ENCODE measurements at places on chromosomes 7 and 10. TPM values are rescaled to one million over a fixed set of nuclear protein-coding genes. Genes with fewer than 3 reads are reported as not detected.
A peak's percentile ranks its signal among the peaks of the same experiment; 100 is the strongest.

DNA sequence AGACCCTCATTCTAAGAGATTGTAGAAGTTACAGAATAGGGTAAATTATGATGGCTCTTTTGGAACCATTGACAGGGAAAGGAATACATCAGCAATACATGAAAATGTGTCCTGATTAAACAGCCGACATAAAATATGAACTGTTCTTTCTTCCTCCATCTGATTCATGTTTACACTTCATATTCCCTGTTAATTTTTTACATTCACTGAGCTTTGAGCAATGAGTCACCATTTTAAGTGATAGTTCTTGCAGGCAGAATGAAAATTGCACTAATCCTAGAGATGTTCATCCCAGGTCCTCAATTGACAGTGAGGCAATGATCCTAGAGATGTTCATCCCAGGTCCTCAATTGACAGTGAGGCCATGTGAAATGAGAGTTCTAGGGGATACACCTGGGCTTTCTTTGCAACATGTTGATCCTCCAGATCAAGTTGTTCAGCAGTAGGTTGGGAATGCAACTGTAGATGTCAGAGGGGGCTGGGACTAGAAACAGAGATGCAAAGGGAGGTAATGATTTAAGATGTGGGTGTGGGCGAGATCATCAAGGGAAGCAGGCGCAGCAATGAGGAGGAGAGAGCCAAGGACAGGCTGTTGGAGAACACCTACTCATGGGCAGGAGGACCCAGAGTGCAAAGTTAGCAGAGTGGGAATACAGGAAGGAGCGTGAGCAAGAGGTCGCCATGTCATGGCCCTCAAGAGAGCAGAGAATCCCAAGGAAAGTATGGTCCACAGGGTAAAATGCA lies 138.7 kb downstream of the ZNF365 start:
- DNase-seq, result no peak
- H3K27ac ChIP-seq, result no peak overlapping the region
- no peak overlapping the region for H3K4me3 ChIP-seq
- H3K36me3 ChIP-seq, result no peaks in the 10 kb centered on the region
- H3K27me3 ChIP-seq, result no peaks in the 10 kb centered on the region

DNA sequence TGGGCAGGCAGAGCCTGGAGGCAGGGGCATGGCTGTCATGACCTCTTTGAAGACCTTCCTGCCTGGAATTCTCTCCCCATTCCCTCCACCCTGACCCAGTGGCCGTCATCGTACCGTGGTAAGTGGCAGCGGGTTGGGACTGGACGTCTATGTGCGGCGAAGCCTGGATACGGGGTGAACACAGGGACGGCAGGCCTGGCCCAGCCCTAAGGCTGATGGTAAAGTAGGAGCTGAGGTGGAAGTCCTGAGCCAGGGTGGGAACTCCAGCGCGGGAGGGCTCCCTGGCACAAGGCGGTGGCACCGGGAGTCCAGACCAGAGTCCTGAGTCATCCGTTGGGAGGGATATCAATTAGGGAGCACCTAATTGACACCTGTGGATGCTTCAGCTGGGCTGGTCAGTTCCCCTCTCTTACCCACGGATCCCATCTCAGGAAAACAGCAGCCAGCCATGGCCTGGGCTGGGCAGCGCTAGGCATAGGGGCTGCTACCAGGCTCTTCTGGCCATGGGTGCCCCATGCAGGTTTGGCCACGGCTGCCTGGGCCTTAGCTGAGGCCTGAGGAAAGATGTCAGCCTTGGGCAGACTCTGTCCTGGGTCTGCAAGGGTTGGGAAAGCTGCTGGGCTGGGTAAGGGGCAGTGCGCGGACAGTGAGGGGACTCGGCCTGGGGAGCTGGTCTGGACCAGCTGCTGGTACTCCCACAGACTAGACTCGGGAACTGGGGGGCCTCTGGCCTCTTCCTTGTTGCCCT lies 3.3 kb downstream of the PPIF start:
- H3K4me1 ChIP-seq, result peaks cover 47% of the 10 kb centered on the region
- peaks cover 47% of the 10 kb centered on the region for H3K36me3 ChIP-seq
- H3K27me3 ChIP-seq, result no peaks in the 10 kb centered on the region
- no peak overlapping the region for H3K4me3 ChIP-seq
- no peak for DNase-seq

DNA sequence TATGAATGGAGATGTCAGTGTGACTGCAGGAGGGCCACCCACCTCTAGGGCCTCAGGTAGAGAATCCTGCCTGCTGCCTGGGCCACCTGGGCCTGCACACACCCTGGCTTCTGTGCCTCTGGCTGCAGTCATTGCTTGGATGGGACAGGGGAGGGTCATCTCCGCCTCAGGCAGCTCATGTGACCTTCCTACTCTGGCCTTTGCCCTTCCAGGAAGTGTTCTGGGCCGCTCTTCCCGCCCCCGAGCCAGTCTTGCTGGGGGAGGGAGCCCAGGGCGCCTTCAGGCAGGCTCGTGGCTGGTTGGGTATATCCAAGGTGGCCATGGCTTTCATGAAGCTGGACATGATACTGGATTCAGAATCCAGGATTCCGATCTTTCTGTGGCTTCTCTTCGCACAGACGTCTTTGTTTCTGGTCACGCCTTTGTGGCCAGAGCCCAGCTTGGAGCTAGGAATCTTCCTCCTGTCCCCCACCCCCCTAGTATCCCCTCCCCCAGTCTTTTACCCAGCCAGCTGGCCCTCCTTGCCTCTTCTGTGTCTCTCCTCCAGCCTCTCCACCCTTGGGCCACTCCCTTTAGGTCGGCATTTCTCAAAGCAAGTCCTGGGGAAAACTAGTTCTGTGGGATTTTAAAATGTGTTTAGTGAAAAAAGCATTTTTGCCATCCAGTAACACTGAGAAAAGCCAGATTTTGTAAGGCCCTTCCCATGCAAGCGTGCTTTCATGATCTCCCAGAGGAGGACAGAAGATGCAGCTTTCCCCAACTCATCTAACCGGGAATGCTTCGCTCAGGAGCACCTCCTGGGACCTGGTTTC lies 119.6 kb downstream of the ZMIZ1 start:
- H3K36me3 ChIP-seq, result no peaks in the 10 kb centered on the region
- no peaks in the 10 kb centered on the region for H3K27me3 ChIP-seq
- H3K4me3 ChIP-seq, result no peak overlapping the region
- H3K4me1 ChIP-seq, result no peaks in the 10 kb centered on the region

DNA sequence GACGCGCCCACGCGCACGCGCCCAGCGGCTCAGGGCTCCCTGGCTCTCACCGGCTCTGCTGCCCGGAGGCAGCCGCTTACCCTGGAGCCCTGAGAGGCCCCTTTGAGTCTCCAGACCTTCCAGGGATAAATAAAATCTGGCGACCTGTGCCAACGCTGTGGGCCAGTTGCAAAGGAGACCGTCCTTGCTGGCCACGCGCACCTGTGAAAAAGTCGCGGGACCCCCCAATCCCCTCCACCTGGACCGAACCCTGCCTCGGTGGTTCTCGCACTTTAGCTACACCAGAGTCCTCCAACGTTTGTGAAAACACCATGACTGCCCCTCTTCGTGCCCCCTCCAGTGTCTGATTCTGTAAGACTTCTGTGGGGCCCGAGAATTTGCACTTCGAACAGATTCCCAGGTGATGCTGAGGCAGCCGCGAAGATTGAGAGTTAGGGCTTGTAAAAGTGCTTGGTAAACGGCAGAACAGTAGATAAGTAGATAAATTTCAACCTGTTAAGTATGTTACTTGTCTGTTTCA lies 102.4 kb upstream of the SVIL start:
- peaks cover 42% of the 10 kb centered on the region for H3K27me3 ChIP-seq
- H3K4me1 ChIP-seq, result peaks cover 13% of the 10 kb centered on the region
- peak overlapping the region; percentile 75 for H3K4me3 ChIP-seq
- H3K36me3 ChIP-seq, result no peaks in the 10 kb centered on the region
- H3K27ac ChIP-seq, result peak overlapping the region; percentile 63
- DNase-seq, result no peak

GRCh38 chr7:127717502-127718339 lies 65.7 kb downstream of the SND1 start:
- no peak for DNase-seq
- peak overlapping the region; percentile 46 for H3K27ac ChIP-seq
- no peaks in the 10 kb centered on the region for H3K27me3 ChIP-seq
- H3K36me3 ChIP-seq, result peaks cover 41% of the 10 kb centered on the region
- H3K4me1 ChIP-seq, result peaks cover 11% of the 10 kb centered on the region

DNA sequence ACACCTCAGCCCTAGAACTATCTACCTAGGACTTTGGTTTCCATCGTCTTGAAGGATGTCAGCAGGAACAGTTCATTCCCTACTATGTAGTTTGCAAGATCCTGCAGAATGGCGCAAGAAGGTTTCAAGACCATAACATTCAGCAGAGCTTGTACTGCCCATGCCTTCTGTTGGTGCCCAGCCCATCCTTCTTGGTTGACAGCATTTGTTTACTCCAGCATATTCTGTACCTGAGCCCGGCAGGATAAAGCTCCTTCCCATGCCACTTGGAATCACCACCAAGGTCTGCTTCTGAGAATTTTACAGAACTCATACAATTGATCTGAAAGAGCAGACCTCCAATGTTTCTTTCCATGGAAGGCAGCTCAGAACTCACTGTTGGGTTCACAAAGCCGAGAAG lies 150.8 kb downstream of the ARID5B start:
- H3K27ac ChIP-seq, result peak overlapping the region; percentile 78
- peaks cover 78% of the 10 kb centered on the region for H3K4me1 ChIP-seq
- peaks cover 59% of the 10 kb centered on the region for H3K36me3 ChIP-seq

- no peak for DNase-seq
- peaks cover 7% of the 10 kb centered on the region for H3K36me3 ChIP-seq
- H3K27me3 ChIP-seq, result no peaks in the 10 kb centered on the region
- peaks cover 29% of the 10 kb centered on the region for H3K4me1 ChIP-seq
- H3K4me3 ChIP-seq, result no peak overlapping the region
- H3K27ac ChIP-seq, result no peak overlapping the region
Observed at GRCh38 chr10:110137142-110137545, 70.3 kb upstream of the MXI1 start.

DNA sequence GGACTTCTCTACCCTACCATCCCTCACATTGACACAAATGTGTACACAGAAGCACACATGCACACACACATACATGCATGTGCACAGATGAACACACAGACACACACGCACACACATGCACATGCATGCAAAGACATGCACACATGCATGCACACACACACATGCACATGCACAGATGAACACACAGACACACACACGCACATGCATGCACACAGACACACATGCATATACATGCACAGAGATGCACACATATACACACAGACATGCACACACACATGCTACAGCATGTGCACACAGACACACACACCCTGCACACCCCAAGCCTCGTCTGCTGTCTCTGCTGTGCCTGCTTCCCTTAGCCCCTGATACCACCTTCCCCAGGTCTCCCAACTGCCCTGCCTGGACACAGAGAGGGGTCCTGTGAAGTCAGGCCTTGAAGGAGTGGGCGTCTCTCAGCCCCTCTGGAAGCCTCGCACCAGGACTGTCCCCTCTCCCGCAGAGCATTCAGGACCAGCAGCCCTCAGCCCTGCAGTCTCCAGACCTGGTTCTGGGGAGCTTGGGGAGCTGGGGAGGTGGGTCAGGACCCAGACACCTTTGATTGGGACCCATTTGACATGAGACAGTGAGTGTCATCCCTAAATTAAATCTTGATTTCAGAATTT lies 181.8 kb downstream of the DNAJB6 start:
- no peaks in the 10 kb centered on the region for H3K4me1 ChIP-seq
- no peak overlapping the region for H3K27ac ChIP-seq
- peak; percentile 13 for DNase-seq
- H3K4me3 ChIP-seq, result no peak overlapping the region
- peaks cover 3% of the 10 kb centered on the region for H3K27me3 ChIP-seq
- H3K36me3 ChIP-seq, result no peaks in the 10 kb centered on the region

DNA sequence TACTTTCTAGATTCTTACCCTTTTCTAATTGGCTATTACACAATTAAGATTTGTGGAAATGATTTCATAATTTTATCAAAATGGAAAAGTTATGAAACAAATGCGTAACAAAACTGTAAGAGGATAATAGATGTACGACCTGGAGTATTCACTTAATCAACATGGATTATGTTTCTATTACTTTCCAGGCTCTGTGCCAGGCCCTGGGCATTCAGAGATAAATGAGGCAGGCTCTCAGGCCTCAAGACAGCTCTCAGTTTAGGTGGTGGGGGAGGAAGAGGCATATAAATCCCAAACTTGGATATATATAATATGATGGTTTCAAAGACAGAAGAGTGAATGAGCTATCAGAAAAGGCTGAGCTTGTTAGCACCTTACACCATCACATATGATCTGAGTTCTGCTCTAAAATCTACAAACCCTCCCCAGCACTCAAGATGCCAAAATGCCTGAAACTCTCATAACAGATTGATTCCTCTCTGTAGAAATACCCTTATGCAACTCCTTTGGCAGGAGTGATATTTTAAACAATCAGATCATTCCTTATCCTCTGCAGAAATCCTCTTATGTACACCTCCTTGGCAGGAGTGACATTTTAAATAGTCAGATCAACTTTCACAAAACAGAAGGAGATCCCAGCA lies 42.5 kb downstream of the ACBD5 start:
- DNase-seq, result no peak
- H3K4me1 ChIP-seq, result peaks cover 2% of the 10 kb centered on the region

DNA sequence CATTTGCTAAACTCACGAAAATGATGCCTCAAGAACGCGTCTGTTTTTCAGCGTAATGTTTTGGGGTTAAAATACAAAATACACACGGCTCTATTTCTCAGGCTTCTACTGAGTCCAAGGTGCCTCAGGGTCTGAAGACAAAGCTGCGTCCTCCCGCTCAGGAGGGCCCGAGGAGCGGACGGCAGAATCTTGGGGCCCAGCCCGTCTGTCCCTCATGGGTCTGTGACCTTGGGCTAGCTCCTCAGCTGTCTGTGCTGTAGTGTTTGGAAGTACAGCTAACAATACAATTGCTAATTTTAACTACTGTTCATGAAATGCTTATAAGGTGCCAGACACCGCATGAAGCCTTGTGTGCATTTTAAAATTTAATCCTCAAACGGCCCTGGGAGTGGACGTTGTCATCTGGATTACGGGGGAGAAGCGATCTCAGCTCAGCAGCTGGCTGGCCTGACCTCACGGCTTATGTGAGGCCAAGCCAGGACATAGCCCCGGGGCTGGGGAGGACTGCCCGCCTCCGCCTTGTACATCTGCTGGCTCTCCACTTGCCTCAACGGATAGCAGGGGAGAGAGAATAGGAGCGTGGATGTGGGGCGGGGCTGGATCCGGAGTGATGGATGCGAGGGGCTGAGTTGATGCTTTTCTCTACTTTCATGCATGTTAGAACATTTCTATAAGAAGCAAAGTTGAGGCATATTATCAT lies 357.4 kb downstream of the GLRX3 start:
- H3K27me3 ChIP-seq, result no peaks in the 10 kb centered on the region
- H3K4me1 ChIP-seq, result no peaks in the 10 kb centered on the region
- H3K27ac ChIP-seq, result no peak overlapping the region
- no peak for DNase-seq
- no peak overlapping the region for H3K4me3 ChIP-seq

DNA sequence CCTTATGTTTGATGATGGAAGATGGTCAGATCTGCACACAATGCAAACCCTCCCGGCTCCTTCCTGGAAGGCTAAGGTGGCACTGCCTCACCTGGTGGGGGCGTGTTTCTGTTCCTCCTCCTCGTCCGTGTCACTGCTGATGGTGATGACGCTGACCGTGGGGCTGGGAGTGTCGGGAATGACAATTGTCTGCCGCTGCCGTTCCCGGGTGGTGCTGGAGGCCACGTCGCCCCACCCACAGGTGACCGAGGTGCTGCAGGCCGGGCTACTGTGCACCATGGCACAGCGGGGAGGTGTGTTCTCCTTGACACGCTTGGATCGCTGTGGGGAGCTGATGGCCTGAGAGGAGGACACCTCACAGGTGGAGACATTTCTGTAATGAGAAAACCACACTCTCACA lies 73.1 kb downstream of the CLEC2L start:
- H3K27me3 ChIP-seq, result no peaks in the 10 kb centered on the region
- no peak for DNase-seq
- no peak overlapping the region for H3K4me3 ChIP-seq
- no peaks in the 10 kb centered on the region for H3K4me1 ChIP-seq

The TMEM140 gene
- 29.8 TPM for total RNA-seq

Measured in activated naive CD8-positive, alpha-beta T cell treated with anti-CD3 and anti-CD28 coated beads, Interleukin-2, amount 10 ng/mL, durations not matched to agents 7 days and 5 days (primary cell).